ENCODE measurements at places on chromosomes 4 and X.
A peak's percentile ranks its signal among the peaks of the same experiment; 100 is the strongest.

DNA sequence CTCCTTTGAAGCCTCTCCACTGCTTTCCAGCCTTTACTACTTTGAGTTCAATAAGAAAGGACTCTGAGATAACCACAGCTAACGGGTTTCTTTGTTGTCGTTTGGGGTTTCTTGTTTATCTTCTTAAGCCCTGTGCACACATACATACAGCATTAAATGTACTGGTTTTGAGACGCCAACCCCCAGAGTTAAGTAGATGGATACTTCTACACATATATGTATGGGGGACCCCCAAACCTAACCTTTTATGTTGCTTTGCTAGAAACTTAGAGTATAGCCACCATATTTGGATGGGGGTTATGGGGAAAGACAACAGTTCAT, 697 bp downstream of the CEP135 start:
- DNase-seq, result no peak

DNA sequence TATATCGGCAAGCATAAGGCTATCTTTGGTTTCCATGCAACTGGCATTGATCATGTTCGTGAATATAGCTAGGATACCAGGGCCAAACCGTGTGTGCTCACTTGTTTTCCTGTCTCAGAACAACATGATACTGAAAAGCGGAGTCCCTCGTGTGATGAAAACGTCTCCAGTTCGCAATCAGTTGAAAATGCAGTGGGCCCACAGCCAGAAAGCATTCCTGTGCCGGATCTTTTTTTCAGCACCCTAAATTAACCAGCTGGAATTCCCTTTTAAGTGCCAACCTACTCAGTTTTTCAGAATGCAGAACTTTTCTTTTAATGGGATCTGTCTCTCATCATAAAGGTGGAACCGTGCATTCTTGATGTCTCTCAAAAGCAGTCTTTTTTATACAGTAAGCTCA, 130.8 kb upstream of the FRG1 start:
- no peak for DNase-seq

DNA sequence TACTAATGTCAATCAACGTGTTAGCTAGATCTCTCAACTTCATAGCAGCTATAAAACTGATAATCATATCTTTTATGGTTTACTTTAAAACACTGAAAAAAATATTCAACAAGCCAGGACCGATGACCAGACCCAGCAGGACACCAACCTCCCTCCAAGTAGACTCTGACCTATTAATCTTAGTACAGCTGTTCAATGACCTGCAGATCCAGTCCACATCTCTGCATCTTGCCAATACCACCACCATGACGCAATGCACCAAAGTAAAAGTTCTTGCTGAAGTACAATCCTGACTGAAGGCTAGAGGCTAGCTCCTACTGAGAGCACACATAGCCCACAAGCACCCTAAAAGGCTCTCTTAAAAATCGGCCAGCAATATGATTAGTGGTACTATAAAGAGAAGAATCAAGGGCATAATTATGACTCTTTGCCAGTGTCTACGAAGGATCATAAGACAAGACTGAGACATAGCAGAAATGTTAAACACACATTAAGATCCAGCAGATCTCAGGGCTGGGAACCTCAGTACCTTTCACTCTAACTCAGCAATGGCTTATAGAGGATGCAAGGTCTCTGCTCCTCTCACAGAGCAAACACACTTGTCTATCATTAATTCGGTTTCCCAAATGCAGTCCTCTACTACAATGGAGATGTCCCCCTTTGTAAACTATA, 7.6 kb downstream of the MED14 start:
- DNase-seq, result no peak

- DNase-seq, result no peak
Measured at GRCh38 chrX:9657590-9658256, 107.9 kb downstream of the GPR143 start.

DNA sequence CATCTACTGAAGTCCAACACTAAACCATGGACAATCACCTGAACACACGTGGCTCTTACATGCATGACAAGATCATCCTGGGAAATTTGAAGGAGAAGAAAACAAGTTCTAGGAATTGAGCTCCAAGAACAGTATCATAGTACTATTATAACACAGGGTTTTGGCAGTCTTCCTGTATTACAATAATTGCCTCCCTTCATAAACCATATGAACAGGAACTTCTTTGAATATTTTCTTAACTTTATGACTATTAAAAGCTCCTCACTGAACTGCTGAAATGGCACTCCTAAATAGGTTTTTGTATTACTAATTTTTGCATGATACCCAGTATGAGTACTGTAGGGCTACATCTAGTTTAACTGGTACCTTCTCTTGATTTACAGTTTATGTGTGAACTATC, 130.0 kb downstream of the ZAR1 start:
- DNase-seq, result no peak

GRCh38 chr4:74953647-74954046, 20.7 kb downstream of the PARM1 start:
- no peak for DNase-seq

GRCh38 chrX:17967888-17968287, 106.8 kb upstream of the RAI2 start:
- no peak for DNase-seq

DNA sequence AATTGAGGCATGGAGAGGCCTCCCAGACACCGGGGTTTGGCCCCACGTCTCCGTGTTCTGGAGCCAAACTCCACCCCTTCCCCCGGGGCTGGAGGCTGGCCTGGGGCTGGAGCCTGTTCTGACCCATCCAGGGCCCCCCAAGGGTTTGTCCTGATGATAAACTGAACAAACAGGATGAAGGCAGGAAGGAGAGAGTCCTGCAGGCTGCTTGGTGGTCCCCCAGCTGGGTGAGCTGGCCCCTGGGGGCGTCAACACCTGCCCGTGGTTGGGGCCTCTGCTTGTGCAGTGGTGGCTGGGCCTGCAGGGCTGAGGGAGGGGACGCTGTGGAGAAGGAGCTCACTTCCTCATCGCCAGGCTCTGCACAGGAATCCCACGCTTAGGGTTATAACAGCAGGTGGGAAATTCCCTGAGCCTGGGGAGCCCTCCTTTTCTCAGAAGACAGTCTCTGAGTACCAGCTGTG, 2.3 kb downstream of the SH3TC1 start:
- peak; percentile 12 for DNase-seq

DNA sequence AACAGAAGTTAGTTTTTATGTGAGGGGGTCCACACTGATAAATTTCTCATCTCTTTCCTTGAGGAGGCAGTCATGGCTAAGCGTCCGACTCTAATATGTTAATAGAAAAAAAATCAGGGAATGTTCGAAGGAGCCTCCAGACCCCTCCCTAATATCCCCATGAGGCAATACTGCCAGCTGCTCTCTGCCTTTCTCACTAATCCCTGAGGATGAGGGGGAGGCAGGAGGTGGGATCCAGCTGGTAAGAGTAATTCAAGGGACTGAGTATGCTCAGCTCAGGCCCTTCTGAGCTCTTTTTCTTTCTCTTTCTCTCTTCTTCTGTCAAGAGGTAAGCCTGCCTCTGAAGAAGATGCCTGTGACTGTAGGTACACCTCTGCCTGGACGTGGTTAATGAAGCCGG, 51.7 kb downstream of the PIR start:
- no peak for DNase-seq

DNA sequence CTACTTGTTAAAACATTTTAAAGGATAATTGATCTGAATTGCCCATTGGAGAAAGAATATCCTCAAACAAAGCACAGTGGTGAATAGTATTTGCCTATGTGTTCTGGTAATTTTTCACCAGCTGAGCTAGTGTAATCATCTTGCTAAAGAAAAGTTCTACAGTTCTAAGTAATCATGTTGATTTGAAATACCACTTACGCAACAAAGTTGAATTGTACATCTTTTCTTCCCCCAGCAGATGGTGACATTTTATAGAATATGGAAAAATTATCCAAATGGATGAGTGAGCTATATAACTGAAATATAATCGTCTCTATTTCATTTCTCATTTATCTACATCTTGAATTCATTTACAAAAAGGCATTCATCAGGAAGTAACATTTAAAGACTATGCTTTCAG, 9.7 kb upstream of the ZNF674 start:
- DNase-seq, result no peak

DNA sequence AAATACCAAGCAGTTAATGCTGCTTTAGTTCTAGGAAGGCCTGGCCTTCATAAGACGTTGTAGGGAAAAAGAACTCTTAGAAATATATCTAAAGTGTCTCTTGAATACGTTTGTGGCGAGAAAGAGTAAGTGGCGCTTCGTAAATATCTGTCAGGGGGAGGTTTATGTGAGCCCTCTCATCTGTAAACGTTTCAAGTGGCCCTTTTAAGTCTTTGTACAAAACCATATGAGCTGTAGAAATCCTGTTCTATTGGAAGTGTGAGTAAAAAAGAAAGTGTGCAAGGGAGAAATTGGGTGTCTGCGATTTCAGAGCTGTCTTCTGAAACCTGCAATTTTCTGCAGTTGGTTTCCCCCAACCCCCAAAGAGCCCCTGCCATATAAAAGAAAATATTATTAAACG, 8.6 kb upstream of the INTU start:
- no peak for DNase-seq

DNA sequence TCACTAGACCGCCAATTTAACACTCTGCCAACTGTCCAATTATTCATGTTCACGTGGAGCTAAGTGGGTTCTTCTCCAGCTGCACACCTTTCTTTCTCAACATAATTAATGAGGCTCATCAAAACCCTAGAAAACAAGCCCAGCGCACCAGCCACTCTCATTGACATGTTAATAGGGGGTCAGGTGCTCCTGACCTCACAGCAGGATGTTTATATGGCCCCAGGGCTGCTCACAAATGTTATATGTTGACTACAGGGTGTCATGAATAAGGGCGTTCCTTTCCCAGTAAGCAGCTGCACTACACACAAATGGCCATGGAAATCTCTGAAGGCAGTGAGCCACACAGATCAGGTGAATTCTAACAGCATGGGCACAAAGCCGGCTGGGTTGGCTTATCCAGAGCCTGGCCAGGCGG, 209.8 kb downstream of the MGST2 start:
- no peak for DNase-seq

DNA sequence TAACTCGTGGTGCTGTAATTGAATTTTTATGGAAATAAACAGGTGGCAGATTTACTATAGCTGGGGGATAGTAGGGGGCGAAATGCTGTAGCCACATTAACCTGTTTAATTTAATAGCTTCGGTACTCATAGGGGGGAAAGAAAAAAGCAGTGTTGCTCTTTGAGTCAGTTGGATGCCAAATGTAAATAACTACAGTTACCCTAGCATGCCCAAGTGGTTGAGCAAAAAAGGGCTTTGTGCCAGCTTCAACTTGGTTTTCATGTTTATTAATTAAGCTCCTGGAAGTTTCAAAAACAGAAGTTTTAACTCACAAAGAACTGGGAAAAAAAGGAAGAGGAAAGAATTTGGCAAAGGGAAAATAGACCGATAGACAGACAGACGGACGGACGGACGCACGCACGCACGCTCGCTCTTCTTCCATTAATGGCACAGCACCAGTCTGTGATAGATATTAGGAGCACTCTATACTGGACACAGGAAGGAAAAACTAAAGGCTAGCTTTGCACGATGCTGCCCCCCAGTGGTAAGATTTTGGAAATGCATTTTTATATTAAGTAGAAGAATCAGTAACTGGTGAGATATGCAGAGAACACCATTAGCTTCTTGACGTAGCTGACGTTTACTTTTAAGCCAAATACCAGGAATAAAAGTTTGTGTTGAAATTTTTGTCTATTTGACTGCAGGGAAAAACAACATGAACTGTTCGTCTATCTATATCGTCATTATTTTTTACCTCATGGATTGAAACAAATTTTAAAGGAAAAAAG, 151.8 kb downstream of the SLC7A11 start:
- no peak for DNase-seq

- no peak for DNase-seq
Measured at GRCh38 chr4:20418861-20419451, 167.3 kb downstream of the SLIT2 start.

DNA sequence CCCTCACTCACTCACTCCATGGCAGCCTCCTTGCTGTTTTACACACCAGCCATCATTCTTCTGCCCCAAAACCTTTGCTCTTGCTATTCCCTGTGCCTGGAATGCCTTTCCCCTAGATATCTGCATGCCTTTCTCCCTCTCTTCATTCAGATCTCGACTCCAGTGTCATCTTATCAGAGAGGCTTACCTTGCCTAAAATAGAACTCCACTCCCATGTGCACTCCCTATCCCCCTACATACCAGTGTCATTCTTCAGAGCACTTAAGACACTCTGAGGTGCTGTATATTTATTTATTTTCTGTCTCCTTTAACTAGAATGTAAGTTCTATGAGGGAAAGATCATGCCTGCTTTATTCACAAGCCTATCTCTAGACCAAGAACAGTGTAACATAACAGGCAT, 45.1 kb downstream of the ZGRF1 start:
- DNase-seq, result no peak

GRCh38 chr4:146981651-146982050, 36.0 kb upstream of the TTC29 start:
- no peak for DNase-seq

GRCh38 chr4:94523033-94523580, 71.4 kb downstream of the PDLIM5 start:
- no peak for DNase-seq

All from activated CD4-positive, alpha-beta T cell treated with anti-CD3 and anti-CD28 coated beads, Interleukin-2, amount 50 U/mL, for 24 hours (primary cell).